ENCODE measurements at places on chromosomes 12 and 14. TPM values are rescaled to one million over a fixed set of nuclear protein-coding genes. Genes with fewer than 3 reads are reported as not detected.

ZNF891 gene
- 2.1 TPM for total RNA-seq

LRP1 gene
- 578 TPM for total RNA-seq

PPP4R4 gene
- total RNA-seq = 6.6 TPM

CLEC4C gene
- not detected for total RNA-seq
